D721Med (cell line): ENCODE measurements at places on chromosomes 6 and 20.

- DNase-seq, result no peak
Observed at GRCh38 chr6:104601131-104601651, 258.5 kb downstream of the HACE1 start.

GRCh38 chr6:133590814-133591213, 298.1 kb upstream of the TCF21 start:
- no peak for DNase-seq

DNA sequence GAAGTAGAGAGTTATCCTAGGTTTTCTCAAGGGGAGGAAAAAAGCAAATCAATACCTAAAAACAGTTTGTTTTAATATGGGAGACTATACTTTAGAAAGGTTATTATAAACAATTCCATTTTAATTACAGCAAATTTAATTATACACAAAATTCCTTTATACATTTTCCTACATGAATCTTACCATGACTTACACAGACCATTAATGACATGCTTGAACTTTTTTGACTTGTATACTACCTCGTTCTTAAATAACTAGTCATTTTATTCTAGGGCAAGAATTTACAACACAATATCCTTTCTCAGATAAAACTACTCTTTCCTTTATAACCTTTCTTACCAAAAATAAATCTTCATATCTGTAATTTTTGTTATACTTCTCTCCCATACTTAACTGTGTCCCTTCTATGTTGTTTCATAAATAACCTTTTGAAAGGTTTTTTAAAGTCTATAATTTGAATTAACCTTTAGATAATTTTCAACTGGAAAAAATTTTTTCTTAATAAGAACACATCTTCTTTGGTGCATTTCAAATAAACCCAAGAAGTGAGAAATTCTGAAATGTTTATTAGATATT, 729.4 kb downstream of the TENT5A start:
- no peak for DNase-seq

DNA sequence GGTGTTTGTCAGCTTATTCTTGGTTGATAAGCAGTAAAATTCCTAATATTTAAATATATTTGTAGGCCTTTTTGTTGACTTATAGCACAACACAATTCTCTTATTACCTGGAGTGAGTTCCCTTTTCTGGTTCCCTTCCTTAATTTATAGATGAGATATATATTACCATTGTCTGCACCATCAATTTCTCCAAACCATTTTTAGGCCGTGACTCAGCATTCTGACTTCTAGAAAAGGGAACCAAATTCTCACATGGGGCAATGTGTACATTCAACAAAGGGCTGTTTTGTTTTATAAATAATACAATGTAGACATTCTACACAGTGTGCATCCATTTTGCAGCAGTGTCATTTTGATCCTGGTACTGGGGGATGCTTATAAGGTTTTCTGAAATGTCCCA, 52.8 kb downstream of the NCOA7 start:
- no peak for DNase-seq

DNA sequence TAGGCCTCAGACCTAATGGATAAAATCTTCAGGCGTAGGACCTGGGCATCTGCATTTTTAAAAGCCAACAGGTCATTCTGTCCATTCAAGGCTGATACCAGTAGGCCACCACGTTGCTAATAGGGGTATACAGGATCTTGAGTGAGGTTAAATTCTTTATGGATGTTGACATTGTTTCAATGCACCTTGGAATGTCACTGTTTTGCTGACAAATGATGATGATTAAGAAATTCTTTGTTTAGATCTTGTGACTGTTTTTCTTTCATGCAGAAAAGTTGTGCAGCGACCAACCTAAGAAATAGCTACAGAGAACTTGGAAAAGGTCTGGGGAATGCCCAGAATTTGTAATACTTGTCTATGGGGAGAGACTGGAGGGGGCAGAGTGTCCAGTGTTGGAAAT, 101.1 kb upstream of the CLDN20 start:
- DNase-seq, result no peak

DNA sequence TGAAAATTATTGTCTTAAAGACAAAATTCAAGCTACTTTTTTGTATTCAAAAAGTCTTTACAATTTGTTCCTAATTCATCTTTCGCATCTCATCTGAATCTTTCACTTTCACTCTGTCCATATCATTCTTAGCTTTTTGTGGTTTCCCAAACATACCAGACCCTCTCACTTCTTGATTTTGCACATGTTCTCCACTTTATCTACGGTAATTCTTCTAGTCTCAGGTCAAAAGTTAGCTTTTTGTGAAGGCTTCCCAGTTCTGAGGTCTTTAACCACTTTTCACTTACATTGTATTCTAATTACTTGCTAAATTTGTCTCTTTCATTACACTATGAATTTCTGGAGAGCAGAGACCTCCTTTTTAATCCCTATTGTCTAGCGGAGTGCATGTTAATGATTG, 34.6 kb upstream of the EPHA7 start:
- no peak for DNase-seq

DNA sequence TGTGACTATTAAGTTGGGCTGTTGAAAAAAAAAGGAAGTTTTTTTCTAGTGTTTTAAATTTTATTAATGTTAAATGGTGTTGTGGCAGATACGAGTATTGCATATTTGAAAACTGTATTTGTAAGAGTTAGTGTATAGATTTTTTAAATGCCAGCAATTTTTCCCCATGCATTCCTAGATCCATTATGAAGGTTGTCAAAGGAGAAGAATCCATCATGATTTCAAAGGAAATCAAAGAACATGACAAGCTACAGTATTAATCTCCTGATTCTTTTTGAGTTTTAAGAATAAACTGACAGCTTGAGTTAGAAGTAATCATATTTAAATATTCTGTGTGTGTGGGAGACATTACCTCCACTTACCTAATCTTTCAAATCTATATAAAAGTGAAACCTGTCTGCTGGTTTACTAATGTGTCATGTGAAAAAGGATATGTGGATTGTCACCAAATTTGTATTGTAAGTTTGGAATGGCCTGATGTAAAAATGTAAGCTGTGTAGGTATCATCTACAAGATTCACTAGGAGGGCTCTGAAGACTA, 111.0 kb upstream of the HS3ST5 start:
- no peak for DNase-seq

GRCh38 chr6:126475449-126475848, 135.5 kb downstream of the CENPW start:
- no peak for DNase-seq

- no peak for DNase-seq
Observed at GRCh38 chr20:32462900-32463641, 104.9 kb downstream of the ASXL1 start.

- no peak for DNase-seq
Observed at GRCh38 chr6:129634411-129635230, 75.4 kb downstream of the ARHGAP18 start.

DNA sequence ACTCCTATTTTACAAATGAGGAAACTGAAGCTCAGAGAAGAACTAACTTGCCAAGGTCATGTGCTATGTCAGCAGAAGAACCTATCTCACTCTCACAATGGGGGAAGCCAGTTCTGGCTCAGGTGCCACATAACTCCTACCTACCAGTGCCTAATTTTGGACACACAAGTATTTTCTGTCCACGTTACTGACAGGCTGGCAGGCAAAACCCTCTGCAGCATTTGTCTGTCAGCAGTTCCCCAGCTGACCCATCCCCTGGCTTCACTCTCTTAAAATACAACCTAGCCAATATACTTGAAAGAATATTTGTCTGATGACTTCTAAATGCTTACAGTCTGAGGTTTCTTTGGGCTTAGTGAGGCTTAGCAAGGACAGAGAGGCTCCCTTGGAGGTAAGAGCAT, 15.5 kb downstream of the GSS start:
- no peak for DNase-seq

DNA sequence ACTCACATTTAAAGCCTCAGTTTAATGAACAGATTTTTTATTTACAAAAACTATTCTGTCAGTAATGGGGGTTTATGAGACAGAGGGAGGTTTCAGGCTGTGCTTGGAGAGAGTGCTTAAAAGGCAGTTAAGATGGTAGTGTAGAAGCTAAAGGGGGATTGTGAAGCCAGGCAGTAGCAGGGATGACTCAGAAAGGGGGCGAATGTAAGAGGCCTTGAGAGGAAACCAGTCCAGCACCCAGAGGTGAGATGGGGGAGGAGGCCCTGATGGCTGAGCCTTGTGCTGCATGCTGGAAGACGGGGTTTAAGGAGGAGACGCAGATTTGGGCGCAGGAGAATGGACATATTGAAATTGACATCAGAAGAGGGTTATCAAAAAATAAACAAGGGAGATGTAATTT, 6.6 kb upstream of the SERPINB9 start:
- no peak for DNase-seq

GRCh38 chr6:107719160-107719559, 105.0 kb downstream of the SCML4 start:
- DNase-seq, result no peak

DNA sequence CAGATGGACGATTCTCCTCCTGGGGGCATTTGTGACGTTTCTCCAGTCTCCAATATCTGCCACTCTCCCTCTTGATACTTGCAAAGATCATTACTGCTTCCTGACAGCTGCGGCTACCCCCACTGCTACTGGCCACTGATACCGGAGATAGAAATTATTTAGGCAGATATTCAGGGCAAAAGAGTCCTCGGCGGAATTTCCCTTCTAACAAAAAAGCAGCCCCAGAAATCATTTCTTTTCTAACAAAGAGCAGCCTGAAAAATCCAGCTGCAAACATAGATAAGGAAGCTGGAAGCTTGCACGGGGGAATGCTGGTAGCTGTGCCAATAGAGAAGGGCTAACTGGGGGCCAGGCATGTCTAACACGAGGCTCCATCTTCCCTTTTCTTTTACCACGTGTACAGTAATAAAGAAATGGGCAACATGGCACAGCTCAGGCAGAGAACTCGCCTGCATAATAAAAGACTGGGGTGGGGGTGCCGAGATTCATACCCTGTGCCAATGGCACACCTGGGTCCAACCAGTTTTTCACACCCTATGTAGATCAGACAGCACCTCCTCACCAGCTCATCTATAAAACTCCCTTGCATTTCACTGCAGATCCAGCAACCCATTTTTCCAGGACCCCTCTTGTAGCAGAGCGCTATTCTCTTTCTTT, 6.1 kb downstream of the TP53RK start:
- DNase-seq, result no peak

DNA sequence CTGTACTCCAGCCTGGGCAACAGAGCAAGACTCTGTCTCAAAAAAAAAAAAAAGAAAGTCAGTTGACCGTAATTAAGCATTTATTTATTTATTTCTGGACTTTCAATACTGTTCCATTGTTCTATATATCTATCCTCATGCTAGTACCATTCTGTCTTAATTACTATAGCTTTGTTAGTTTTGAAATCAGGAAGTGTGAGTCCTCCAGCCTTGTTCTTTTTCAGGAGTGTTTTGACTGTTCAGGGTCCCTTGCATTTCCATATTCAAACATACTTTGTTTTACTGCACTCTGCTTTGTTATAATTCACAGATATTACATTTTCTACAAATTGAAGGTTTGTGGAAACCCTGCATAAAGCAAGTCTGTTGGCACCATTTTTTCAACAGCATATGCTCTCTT, 36.7 kb upstream of the ASXL1 start:
- DNase-seq, result no peak

DNA sequence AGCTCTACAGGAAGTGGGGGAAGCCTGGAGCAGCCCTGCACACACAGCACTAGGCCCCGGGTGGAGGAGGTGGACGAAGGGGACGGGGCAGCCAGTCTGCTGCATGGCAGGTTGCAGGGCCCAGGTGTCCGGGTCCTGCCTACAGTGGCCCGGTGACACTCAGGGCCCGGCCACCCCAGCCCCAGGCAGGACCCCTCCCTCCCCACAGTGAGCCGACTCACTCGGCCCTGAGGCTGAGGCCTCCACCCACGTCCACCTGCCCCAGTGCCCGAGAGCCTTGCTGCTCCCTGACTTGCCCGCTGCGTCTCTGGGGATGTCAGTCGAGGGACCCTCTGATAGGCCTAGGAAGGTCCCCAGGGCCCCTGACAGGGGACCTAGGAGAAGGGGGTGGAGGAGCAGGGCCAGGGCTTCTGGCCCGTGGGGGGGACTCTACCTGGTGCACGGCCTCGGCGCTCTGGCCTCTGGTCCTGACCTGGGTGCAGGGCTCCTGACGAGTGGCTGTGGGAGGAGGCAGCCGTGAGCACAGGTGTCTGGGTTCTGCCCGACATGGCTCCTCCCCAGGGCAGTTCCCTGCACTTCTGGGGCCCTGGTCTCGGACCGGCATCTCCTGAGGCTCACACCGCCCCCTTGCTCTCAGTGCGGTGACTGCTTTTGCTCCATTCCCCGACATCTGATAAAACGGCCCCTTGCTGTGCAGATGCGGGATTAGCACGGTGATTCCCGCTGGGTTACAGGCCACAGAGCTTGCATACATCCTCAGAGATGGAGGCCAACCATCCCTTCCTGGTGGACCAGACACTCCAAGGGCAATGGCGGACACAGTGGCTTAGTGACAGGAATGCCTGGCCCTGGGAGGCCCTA, 20.1 kb downstream of the FRMD1 start:
- no peak for DNase-seq
